HT-29 (cell line): ENCODE measurements at places on chromosomes 6 and 20. TPM values are rescaled to one million over a fixed set of nuclear protein-coding genes. Genes with fewer than 3 reads are reported as not detected.

DNA sequence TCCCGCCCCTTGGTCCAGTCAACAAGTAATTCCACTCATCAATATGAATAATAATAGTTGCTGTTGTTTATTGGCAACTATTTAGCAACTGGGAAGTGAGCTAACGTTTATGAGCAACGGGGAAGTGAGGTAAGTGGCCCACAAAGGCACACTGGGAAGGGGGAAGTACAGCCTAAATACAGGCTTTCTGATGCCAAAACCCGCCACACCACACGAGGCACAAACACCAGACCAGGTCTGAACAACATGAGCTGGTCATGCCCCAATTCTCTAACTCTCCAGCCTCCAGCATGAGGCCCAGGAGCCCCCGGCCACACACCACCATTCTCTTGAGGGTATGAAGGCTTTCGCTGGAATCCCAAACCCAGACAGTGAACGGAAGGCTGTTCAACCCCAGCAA, 50.8 kb downstream of the PREX1 start:
- no peak for DNase-seq

GRCh38 chr6:119497988-119498727, 148.6 kb upstream of the MAN1A1 start:
- DNase-seq, result no peak

GRCh38 chr6:152532556-152533422, 104.4 kb downstream of the SYNE1 start:
- DNase-seq, result peak; percentile 55

Gene DACT2
- not detected in 2 replicates for total RNA-seq

Gene SLPI
- 9.1 and 13.5 TPM in 2 replicates for total RNA-seq

Gene CPXM1
- total RNA-seq, result not detected in 2 replicates

Gene UBE2C
- total RNA-seq, result 284 and 289 TPM in 2 replicates
